H54 (cell line): ENCODE measurements at places on chromosomes 1 and 21.

GRCh38 chr1:177710696-177711620 lies 258.9 kb downstream of the SEC16B start:
- DNase-seq: no peak

DNA sequence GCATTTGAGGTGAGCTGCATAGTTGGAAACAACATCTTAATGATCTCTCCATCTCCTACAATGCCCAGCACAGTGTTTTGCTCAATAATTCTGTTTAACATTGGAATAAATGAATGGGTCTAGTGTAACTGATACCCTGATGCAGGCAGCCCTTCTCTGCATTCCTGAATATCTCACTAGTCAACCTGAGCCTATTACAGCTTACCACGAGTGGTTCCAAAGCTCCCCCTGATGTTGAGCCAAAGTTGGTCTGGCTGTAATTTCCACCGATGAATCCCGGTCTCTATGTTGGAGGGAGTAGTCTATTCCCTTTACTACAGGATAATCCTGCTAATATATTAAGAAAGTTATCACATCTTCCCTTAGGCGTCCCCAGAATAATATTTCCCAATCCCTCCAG lies 63.8 kb downstream of the ZBTB18 start:
- DNase-seq: no peak

- no peak for DNase-seq
Measured at GRCh38 chr21:22277341-22277740, 1279.1 kb downstream of the NCAM2 start.

GRCh38 chr1:214321705-214322453 lies 40.9 kb downstream of the SMYD2 start:
- no peak for DNase-seq

GRCh38 chr1:47191940-47192457 lies 2.2 kb upstream of the PDZK1IP1 start:
- no peak for DNase-seq

DNA sequence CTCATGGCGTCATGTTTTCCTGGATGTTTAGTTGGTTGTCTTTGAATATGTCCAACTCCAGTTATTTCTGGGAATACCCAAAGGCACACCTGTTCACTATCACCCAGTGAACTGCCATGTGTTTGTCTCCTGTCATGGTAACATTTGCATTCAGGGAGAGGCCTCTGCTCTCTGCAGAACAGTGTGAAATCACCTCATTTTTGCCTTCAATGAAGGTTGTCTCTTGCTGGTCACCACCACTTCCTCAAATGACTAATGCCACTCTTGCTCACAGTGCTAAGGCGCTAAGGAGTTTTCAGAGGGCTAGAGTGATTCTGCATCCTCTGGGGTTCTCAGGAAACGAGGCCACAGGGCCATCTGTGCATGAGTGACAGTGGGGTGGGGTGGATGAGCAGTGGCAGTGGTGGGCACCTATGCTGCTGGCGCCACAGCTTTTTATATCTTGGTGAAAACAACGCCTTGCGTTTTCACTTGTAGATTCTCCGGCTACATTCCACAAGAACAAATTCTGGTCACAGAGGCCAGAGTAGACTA lies 60.0 kb upstream of the ATP5PO start:
- no peak for DNase-seq

- DNase-seq: no peak
Measured at GRCh38 chr1:212232090-212232489, 53.1 kb upstream of the PPP2R5A start.

GRCh38 chr1:216332462-216332861 lies 90.8 kb downstream of the USH2A start:
- no peak for DNase-seq

GRCh38 chr1:119007670-119008482 lies 19.7 kb upstream of the TBX15 start:
- no peak for DNase-seq

DNA sequence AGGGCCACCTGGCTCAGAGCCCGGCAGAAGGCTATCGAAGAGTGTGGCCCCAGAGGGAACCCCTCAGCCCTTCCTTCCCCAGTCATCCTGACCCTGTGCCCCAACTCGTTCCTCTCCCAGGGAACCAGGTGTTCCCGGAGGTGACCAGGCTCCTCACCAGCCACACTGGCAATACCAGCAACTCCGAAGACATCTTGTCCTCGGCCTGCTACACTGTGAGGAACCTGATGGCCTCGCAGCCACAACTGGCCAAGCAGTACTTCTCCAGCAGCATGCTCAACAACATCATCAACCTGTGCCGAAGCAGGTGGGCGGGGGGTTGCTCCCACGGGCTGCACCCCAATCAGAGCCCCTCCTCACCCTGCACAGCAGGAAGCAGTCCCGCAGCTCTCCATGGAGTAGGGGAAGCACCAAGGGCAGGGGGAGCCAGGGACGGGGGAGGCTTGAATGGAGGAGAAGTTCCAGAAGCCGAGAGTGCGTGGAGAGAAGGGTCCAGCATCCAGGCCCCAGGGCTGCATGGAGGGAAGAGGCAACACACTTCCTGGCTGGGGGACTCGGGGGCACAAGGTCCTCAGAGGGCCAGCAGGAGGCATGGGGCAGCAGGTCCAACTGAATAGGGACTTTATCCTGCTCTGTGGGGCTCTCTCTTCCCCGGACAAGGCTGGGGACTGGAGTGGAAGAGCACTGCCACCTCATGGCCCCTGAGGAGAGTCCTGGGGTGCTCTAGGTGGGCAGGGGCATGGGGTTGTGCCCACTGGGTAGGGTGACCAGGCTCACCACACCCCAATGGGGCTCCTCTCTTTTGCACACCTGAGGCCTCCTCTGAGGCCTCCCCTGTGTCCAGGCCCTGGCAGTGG lies 41.7 kb downstream of the PKP1 start:
- no peak for DNase-seq
